ENCODE measurements at places on chromosomes 6 and 20.

DNA sequence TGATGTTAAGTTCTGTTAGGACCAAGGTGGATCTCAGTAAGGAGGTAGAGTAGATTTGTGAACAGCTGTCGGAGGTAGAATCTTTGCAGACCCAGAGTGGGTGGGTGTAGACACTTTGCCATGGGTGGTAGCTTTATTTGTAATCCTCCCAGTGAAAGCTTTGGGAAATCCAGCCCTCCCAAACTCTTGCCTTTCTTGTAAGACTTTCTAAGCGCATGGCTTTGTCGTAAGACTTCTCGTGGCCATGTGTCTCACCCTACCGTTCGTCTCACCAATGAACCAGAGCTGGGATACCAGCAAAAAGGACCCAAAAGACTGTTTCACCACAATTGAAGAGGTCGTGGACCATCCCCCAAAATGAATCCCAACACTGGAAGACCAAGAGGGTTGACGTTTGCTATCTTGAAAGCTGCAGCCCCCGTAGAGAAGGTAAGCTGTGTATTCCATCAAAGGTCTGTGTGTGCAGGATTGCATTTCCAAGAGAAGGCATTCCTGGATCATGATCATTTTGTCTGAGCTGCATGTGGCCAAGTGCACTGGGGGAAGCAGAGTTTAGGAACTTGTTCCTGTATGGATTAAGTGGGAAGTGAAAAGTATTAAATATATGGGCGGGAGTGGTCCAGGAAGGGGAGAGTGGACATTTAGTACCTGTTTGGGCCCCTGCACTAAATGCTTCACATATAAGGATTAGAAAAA is 5.8 kb upstream of the TMEM14A start:
- no peak for DNase-seq

DNA sequence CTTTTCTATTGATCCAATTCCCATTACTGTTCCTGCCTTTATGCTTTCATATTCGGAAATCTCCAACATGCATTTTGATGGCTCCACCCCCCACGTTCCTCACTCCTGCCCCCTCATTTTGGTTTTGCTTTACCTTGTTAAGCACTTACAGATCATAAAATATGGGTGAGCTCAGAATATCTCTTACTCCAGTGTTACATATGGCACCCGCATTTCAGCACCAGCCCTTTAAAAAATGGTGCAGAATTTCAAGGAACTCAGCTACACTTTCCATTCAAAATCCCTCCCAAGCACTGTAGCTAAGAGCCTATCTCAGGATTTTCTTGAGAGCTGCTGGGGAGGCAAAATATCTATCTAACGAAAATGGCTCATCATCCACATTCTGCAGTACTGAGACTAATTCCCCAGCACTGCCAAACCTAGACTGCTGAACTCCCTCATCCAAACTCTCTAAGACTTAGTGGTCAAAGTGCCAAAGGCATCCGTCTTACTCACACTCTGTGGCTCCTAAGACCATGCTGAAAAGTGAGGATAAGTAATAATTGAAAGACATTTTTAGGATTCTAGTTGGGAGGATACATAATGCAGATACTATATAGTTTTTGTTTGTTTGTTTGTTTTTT is 7.8 kb downstream of the SGK1 start:
- DNase-seq, result no peak

GRCh38 chr6:113143206-113143605 is 713.9 kb upstream of the MARCKS start:
- no peak for DNase-seq

DNA sequence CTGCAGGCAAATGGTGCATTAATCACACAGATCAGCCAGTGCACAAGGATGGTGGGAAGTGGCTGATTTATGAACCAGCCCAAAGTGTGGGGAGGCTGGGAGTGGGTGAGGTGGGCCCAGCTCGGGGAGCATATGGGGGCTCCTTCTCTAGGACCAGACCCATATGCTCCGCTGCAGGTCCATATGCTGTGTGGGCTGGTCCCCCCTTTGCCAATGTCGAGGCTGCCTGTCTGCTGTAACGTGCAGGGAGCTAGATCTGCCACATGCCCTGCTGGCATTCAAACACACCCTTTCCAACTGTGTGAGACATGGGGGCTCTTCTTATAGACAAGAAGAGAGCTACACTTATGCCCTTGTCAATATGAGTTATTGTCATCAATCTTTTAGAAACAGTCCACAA is 566.3 kb downstream of the DHX35 start:
- no peak for DNase-seq

GRCh38 chr6:116218172-116218633 is 35.7 kb downstream of the TSPYL4 start:
- no peak for DNase-seq

DNA sequence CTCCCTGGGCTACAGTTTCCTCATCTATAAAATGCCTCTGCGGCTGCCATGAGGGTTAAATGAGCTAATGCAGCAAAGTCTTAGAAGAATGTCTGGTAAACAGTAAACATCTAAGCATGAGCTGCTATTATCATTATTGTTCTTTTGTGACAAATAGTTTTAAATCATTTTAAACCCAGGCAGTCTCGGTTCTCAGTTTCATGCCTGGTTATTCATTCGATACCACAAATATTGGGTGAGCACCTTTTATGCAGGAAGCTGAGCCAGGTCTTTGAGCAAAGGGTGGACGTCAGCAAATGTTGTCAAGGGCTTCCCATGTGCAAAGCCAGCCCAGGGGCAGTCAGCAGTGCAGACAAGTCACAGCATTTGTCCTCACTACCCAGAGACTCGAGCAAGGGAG is 128.7 kb downstream of the NFATC2 start:
- DNase-seq, result no peak

- no peak for DNase-seq
These were observed 109.0 kb downstream of the UNC5CL start for GRCh38 chr6:40930045-40930444.

DNA sequence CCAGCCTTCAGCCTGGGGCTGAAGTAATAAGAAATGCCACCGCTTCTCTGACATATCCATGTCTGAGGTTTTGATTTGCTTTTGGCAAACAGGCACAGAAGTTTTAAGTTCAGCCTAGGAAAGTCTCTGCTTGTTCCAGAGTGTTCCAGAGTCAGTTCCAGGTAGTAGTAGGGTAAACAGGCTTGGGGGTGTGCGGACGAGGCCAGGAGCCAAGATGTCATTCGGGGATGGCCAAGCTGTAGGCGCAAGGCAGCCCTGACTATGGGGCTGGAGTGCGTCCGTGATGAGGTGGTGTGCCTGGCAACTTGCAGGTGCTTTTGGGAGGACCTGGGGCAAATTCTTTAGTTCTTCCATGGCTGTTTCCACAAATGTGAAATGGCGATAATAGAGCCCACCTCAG is 60.3 kb downstream of the IRF4 start:
- no peak for DNase-seq

GRCh38 chr20:17202673-17203072 is 24.2 kb upstream of the PCSK2 start:
- DNase-seq, result no peak

DNA sequence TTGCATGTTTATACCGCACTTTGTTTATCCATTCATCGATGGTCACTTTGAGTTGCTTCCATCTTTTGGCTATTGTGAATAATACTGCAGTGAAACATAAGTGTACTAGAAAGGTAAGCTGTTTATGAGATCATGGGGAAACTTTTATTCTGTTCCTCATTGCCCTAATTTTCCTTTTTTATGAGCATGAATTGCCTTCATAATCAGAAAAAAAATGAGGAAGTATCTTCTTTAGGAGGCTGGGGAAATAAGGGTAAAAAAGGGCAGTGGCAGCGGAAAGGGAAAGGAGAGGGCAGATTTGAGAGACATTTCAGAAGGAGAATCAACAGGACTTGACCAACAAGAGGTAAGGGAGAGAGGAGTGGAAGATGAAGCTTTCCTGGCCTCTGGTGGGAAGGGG is 14.3 kb upstream of the SERINC3 start:
- no peak for DNase-seq

DNA sequence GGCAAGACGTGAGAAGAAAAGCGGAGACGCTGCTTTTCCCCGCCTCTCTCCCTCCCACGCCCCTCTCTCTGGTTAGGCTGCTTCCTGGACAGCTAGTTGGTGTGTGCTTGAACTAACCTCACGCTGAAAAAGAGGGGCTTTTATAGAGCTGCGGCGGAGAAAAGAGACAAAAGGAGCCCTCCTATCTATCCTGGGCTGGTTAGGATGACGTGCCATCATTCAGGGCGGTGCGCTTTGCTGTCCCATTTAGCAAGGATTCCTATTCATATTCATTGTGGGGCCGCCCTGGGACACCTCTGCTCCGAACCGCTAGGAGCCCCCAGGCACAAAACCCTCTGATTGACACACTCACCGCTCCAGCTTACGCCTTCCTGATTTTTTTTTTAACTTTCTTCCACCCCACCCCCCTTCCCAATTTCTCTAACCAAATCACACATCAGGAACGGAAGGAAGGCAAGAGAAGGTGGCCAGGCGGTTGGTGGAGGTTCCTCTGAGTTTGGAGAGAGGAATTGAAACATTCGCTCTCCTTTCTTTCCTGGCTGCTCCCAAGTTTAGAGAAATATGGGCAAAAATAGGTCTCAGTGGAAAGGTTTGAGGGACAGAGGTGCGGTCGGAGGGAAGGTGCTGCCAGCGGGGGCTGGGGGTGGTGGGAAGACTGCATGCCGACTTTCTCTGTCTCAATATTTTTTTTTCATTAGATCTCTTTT is at the start of gene OLIG3:
Gene OLIG3, minus strand, starts transcription at position 114 of the 707 bp plus-strand sequence. CDS start 224 bp downstream, outside the sequence.
- peak; percentile 50 for DNase-seq
